Kidney (tissue), 22 donors: ENCODE measurements at places on chromosomes 6 and 20. TPM values are rescaled to one million over a fixed set of nuclear protein-coding genes. Genes with fewer than 3 reads are reported as not detected.

Gene RSPH9
- 0.16 TPM for total RNA-seq

Gene MOG
- total RNA-seq: not detected

GRCh38 chr6:89803271-89803670 is 16.3 kb downstream of the MDN1 start:
- no peak overlapping the region for H3K27ac ChIP-seq
- peaks cover 4% of the 10 kb centered on the region for H3K36me3 ChIP-seq
- no peak for DNase-seq
- no peaks in the 10 kb centered on the region for H3K4me1 ChIP-seq
- H3K4me3 ChIP-seq: no peak overlapping the region

DNA sequence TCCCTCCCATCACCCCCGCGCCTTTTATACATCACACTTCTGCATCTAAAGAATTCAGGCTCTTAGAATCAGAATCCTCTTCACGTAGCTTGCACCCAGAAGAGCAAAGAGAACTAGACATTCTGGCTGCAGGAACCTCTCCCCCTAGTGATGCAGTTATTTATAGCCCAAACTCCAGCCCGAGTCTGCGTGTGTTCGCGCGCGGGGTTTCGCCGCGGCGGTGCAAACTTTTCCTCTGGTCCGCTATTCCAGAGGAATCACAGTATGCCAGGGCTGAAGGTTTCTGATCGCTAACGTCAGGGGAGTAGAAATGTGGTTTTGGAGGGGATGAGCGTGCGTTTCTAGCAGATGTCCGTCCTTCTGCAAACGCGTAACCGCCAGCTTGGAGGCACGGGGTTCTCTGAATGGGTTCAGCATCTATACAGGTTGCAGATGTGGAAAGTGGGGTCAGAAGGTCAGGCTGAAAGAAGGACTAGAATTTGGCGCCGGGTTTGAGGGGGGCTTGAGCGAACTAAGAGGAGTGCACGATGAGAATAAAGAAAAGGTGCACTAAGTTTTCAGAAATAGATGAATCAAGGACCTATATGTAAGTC is 1.8 kb downstream of the EPHA7 start:
- DNase-seq: peak; percentile 78
- H3K27ac ChIP-seq: peak overlapping the region; percentile 65
- no peaks in the 10 kb centered on the region for H3K36me3 ChIP-seq

Gene RFX6
- total RNA-seq: not detected

DNA sequence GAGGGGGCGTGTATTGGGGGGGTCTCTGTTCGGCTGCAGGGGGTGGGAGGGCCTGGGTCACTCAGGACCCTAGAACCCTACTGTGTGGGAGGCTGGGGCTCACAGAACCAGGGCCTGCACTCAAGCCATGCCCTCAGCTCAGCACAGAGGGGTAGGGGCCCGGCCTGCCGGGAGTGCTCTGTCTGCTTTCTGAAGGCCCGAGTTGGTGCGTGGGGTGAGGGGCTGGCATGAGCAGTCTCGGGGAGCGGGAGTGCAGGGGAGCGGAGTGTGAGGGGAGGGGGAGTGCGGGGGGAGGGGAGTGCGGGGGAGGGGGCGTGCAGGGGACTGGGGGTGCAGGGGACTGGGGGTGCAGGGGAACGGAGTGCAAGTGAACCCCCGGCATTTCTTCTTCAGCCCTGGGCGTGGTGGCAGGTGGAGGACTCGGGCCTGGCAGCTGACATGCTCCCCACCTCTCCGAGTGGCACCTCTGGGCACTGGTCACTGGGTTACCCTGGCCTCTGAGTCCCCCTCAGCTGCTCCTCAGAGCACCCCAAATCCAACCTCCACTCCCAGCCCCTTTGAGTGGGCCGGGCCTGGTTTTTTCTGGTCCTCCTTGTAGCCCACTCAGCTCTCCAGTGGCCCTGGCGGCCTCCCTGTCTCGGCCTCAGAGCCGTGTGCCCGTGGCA is 1.0 kb downstream of the COL20A1 start:
- H3K4me3 ChIP-seq: no peak overlapping the region
- peaks cover 3% of the 10 kb centered on the region for H3K27me3 ChIP-seq

- H3K4me1 ChIP-seq: no peaks in the 10 kb centered on the region
- H3K36me3 ChIP-seq: no peaks in the 10 kb centered on the region
- H3K4me3 ChIP-seq: no peak overlapping the region
- no peak overlapping the region for H3K27ac ChIP-seq
- no peak for DNase-seq
- H3K27me3 ChIP-seq: no peaks in the 10 kb centered on the region
Measured at GRCh38 chr6:54801669-54802068, 44.9 kb upstream of the FAM83B start.

- H3K4me1 ChIP-seq: no peaks in the 10 kb centered on the region
- H3K36me3 ChIP-seq: no peaks in the 10 kb centered on the region
- no peak overlapping the region for H3K4me3 ChIP-seq
- no peak for DNase-seq
- no peaks in the 10 kb centered on the region for H3K27me3 ChIP-seq
Measured at GRCh38 chr6:78824045-78824444, 43.3 kb upstream of the IRAK1BP1 start.
